ENCODE measurements at places on chromosomes 3 and 15.

DNA sequence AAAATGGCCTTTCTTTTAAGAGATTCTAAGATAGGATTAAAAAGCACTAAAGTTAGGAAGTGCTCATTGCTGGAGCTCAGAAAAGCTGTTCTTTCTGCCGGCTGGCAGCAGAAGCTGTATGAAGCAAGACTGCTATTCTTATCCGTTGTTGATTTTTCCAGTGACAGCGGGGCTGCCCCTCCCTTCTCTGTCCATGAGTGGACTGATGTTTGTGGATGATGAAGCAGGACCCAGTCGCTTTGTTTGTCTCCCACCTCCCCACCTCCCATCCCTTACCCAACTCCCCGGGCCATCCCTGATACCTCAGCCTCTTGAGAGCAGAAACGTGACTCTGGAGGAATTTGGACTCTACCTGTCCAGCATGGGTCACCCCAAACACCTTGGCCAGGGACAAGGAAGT, 10.3 kb upstream of the MUSTN1 start:
- DNase-seq = peak; percentile 72

DNA sequence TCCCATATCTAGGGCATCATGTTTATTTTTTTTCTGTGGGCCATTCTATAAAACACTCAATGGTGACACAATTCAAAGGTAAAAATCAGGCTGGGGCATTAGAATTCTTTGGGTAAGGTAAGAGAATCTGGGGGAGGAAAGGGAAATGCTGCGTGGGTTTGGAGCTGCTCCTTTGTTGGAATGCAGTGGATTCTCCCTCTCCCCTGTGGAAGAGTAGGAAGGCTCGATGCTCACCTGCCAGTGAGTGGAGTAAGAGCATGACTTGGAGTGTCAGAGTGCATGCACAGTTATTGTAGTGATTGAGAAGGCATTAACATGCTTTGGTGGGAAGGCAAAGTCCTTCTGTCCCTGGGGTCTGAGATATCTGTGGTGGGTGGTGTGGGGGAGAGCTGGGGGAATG, 280.0 kb downstream of the PDCD6IP start:
- DNase-seq = no peak

DNA sequence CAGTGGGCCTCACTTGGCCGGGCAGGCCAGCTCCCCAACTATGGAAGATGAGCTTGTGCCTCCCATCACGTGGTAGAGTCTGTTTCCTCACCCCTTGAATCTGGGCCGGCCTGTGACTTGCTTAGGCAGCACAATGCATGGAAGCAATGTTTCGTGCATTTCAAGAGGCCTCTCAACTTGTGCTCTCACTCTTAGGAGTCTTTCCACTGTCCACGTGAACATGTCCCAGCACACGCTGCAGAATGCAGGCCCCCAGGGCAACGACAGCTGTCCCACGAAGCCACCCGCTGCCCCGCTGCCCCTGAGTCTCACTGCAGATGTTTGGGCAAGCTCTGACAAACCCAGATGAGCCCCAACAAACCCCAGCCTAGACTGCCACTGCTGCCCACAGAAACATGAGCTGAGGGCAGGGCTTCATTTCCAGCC, 27.2 kb upstream of the SLC41A3 start:
- no peak for DNase-seq

DNA sequence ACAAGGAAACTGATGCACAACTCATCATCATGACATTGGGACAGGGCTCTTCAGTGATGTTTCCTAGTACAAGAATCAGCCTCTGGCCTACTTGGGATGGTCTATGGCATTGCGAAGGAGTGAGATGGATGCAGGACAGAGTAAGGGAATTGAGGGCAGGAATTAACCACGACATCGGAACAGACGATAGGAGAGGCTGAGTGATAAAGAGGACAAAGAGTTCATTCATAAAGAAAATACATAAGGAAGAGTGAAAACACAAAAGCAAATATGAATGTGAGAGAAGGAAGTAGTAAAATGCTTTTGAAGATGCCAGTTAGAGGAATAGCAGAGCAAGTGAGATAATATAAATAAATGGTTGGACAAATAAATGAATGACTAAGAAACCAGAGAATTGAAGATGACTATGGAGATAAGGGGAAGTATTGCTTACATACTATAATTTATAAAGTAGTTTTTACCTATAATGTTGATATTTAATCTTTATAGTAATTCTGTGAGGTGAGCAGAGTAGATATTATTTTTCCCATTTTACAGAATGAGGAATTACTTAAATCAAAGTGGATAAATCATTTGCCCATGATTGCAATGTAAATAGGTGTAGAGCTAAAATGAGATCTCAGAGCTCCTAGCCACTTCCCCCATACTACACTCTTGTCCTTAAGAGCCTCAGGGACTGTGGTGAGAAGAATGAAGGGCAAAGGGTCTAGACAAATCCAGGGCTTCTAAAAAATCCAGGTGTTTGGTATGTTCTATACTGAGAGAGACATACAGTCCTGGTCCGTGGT, 203.3 kb downstream of the DTWD1 start:
- no peak for DNase-seq

- DNase-seq = no peak
Measured at GRCh38 chr3:176513604-176514003, 683.7 kb downstream of the TBL1XR1 start.

DNA sequence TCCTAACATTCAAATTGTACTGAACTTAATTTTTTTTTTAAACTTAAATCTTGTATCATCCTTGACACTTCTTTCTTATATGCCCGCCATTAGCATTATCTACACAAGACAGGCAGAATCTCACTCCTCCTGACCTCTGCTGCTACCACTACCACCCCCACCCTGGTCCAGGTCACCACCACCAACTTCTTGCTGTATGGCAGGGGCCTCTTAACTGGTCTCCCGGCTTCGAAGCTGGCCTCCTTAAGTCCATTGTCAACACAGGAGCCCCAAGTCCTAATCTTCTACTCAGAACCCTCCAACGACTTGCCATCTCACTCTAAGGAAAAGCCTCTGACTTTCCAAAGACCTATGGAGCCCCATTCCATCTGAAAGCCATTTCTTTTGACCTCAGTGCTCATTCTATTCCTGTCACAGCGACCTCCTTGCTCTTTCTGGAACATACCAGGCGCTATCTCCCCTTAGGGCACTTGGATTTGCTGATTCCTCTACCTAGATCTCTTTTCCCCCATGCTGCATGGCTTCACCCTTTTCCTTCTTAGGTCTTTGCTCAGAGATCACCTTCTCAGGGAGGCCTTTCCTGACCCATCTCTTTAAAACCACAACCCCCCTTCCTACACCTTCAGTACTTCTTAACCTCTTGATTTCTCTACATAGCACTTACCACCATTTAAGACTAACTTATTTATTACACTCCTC, 2.6 kb downstream of the PRC1 start:
- DNase-seq = no peak

DNA sequence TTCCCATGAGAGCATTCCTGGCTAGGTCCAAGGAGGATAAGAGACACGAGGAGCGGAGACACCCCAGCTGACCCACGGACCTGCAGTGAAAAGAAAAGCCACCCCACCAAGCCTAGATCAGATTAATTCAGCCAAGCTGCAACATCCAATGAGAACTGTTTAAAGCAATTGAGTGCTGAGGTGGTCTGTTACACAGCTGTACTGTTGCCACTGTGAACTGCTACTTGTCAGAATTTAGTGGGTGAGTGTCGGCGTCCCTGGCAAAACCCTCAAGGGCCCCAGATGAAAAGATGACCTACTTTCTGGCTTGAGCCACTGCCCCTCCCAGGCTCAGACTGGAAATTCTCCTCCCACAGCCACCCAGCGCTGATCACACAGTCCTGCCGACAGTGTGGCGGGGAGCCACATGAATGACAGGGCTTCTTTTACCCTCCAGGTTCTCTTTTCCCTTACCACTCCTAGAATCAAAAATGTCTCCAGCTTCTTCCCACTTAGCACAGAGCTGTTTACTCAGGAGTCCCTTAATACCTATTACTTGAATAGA, 26.4 kb upstream of the KBTBD12 start:
- DNase-seq = peak; percentile 32

DNA sequence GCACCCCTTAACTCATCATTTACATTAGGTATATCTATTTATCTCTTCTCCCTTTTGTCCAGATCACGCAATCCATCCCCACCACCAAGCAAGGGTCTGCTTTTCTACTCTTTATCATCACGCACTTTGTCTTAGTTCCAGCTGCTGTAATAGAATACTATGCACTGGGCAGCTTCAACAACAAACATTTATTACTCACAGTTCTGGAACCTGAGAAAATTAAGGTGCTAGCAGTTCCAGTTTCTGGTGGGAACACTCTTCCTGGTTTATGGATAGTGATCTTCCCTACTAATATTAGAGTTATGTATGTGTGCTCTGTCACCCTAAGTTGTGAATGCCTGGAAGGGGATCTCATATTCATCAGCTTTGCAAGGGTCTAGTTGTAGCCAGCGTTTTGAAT, 687.0 kb downstream of the NTRK3 start:
- DNase-seq = no peak

GRCh38 chr3:519026-519425, 322.5 kb downstream of the CHL1 start:
- DNase-seq = no peak

DNA sequence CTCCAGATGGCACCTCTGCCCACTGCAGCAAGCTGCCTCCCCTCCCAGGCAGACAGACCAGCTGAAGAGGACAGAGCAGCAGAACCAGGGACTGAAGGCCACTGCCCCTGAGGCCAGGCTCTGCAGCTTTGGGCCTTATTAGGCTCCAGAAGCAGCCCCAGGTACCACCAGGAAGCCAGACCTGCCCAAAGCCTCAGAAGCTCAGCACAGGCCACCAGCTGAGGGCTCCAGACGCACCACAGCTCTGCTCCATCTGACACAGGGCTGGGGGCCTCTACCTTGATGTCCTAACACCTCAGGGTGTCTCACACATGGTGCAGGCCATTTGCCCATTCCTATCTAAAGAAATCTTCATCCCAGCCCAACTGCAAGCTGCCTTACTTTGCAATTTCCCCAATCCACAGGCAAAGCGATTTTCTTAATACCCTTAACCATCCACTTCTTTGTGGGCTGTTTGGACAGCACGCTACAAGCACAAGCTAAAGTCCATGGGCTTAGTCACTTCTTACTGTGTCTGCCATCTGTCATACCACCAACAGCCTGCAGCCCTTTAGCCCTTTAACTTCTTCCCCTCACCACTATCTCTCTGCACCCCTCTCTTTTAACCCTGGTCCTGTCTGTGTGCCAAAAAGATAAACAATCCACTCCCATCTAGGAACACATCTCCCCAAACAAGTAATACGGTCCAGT, 112.1 kb downstream of the IQSEC1 start:
- no peak for DNase-seq

GRCh38 chr15:23536659-23537058, 28.8 kb upstream of the MKRN3 start:
- DNase-seq = no peak

- no peak for DNase-seq
Measured at GRCh38 chr3:188351648-188352047, 197.7 kb downstream of the LPP start.

- no peak for DNase-seq
Measured at GRCh38 chr3:57120040-57120439, 45.1 kb downstream of the IL17RD start.

DNA sequence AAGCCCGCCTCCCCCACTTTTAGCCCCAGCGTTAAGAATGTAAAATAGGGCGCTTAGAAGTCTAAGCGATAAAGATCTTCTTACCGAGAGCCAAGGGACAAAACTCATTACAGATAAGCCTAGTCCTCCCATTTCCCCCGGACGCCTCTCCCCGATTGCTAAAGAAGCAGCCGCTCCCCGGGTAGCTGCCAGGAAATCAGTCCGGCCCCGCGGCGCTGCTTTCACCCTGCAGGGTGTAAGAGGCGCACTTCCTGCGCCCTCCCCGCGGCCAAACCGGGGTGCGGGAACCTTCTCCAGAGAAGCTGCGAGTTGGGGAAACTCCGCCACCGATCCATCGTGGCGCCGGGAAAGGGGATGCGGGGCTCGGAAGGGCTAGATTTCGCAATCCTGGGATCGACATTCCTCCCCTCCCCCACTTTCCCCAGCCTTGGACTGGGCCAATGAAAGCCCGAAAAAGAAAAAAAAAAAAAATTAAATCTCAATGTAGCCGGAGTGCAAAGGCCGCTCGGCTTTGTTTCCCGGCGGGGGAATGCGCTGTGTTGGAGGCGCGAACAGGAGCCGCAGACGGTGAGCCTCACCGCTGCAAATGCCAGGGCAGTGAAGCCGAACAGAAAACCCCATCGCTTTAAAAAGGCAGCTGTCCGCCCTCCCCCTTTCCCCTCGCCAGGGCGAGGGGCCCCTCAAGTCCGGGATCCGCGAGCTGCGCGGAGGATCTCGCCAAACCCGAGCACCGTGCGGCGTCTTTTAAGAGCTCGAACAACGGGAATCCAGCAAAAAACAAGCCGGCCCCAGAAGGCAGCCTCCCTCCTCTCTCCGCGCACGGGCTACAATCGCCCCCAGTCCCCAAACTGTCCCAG, 626 bp upstream of the PTPRG start:
- DNase-seq = peak; percentile 92

- DNase-seq = no peak
Measured at GRCh38 chr3:131711114-131711768, 208.5 kb upstream of the MRPL3 start.

DNA sequence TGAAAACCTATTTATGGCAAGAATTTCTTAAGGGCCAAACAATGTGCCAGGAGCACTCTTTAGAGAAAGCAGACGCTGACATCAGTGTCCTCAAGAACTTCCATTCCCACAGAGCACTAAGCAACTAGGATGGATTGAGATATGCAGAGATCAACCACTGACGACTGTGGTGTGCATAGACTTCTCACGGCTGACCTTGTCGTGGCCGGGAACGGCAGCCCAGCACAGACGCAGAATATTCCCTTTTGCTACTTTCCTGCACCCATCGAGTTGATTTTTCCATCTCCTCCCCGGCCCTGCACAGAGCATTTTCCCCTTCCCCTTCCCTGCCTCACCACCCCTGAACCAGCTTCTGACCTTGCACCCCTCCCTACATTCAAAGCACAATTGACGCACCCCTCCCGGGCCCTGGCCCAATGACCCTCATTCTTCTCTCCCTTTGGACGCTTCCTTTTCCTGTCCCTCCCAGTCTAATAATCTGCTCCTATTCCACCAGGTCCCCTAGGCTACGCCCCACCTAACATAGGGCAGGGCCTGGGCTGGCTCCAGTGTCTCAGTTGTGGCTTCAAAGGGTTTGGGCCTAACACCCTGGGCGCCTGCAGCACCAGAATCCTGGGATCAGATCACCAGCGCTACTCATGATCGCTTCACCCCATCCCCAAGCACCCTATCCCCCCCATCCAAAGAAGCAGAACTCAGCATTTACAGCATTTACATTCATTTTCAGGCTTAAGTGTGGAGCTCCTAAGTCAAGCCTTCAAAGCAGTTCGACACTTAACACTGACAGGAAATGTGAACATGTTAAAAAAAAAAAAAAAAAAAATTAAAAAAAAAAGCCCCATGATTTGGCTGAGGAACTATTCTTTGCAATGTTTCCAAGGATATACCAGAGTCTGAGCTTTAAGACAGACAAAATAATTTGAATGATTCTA, 151.2 kb downstream of the FOXP1 start:
- peak; percentile 49 for DNase-seq

All from heart left ventricle (tissue), 16 donors.